Stimulated activated CD4-positive, alpha-beta T cell treated with anti-CD3 and anti-CD28 coated beads, TNF-alpha, amount 100 ng/mL, for 24 hours (primary cell): ENCODE measurements at places on chromosomes 4 and X.

GRCh38 chr4:131248314-131248713 lies 1900.8 kb upstream of the PCDH10 start:
- DNase-seq: no peak

- DNase-seq: no peak
Measured at GRCh38 chr4:16894406-16894805, 4.0 kb downstream of the LDB2 start.

DNA sequence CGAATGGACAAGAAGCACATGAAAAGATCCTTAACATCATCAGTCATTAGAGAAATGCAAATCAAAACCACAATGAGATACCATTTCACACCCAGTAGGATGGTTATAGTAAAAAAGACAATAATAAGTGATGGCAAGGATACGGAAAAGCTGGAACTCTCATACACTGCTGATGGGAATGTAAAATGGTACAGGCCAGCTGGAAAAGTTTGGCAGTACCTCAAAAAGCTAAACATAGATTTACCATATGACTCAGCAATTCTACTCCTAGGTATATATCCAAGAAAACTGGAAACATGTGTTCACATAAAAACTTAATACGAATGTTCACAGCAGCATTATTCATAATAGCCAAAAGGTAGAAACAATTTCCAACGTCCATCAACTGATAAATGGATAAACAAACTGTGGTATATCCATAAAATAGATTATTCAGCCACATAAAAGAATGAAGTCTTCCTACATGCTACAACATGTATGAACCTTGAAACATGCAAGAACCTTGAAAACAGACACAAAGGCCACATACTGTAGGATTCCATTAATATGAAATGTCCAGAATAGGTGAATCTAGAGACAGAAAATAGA lies 11.9 kb downstream of the RPS6KA3 start:
- no peak for DNase-seq

DNA sequence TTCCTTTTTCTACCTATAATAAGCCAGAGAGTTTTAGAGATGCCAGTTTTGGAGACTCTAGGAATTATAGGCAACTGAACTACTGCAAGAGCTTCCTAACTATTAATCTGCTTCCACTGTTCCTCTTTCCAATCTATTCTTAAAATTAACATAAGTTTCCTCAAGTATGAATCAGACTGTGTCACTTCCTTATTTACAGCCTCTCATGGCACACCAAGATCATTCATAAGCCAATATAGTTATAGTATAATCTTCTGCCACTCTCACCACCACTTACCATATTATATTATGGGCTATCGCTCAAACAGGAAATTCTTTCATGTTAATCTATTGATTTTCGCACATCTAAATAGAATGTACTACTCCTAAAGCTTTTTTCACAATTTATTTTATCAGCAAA lies 383.5 kb downstream of the STPG2 start:
- no peak for DNase-seq

- no peak for DNase-seq
Measured at GRCh38 chr4:186932631-186933187, 209.1 kb upstream of the FAT1 start.

DNA sequence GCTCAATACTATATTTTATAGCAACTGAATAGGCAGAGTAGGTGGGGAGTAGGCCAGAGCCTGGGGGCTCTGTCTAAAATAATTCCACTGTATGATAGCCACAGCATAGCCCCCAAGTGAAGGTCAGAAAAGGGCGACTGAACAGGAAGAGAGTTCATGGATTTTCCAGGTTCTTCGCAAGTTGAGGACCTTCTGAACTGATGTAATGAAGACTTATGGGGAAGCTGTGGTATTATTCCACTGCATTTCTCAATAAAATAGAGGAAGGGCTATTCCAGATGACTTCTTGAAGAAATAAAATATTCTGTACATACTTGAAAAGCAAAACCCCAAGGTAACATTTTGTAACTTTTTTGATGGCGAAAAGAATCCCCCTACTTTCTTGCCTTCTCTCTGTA lies 231.4 kb upstream of the GPC4 start:
- no peak for DNase-seq

DNA sequence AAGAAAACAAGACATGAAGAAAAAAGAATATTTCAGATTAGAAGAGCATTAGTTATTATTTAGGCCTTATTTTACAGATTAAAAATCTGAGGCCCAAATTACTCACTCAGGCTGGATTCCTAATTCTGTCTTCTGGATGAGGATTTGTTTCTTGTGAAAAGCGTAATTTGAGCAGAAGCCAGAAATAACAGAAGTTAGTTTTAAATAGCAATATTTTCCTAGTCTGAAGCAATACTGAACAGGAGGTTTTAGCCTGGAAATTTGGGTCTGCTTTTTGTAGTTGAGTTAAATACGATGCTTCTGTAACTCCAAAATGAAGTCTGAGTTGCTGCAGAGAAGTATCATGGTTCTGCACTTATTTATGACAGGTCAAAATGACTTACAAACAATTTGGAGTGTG lies 124.9 kb downstream of the RTL3 start:
- no peak for DNase-seq

GRCh38 chr4:93829820-93830687 lies 1.5 kb downstream of the ATOH1 start:
- DNase-seq: no peak

DNA sequence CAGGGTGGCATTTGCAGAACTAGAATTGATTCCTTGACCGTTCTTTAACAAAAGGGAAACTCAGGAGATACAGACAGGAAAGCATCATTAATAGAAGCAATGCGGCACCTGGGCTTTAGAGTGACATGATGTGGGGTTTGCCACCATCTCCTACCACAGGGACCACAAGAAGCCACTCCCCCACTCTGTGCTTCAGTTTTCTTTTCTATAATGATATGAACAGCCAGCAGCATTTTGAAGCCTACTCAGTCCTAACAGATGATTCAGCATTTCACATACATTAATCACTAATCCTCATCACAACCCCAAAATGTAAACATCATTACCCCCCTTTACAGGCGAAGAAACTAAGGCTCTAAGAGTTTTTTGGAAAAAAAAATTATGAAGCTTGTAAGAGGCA lies 22.9 kb downstream of the CCDC149 start:
- DNase-seq: no peak

- DNase-seq: no peak
Measured at GRCh38 chr4:130738233-130738632, 1642.3 kb downstream of the C4orf33 start.

GRCh38 chr4:41058426-41058825 lies 155.9 kb downstream of the APBB2 start:
- no peak for DNase-seq

- no peak for DNase-seq
Measured at GRCh38 chr4:60042941-60043340, 1157.2 kb upstream of the ADGRL3 start.

GRCh38 chr4:176393306-176394013 lies 73.7 kb downstream of the SPCS3 start:
- no peak for DNase-seq

- DNase-seq: no peak
Measured at GRCh38 chr4:123617791-123618190, 221.2 kb downstream of the SPRY1 start.

GRCh38 chr4:132101526-132101925 lies 1047.6 kb upstream of the PCDH10 start:
- DNase-seq: no peak

DNA sequence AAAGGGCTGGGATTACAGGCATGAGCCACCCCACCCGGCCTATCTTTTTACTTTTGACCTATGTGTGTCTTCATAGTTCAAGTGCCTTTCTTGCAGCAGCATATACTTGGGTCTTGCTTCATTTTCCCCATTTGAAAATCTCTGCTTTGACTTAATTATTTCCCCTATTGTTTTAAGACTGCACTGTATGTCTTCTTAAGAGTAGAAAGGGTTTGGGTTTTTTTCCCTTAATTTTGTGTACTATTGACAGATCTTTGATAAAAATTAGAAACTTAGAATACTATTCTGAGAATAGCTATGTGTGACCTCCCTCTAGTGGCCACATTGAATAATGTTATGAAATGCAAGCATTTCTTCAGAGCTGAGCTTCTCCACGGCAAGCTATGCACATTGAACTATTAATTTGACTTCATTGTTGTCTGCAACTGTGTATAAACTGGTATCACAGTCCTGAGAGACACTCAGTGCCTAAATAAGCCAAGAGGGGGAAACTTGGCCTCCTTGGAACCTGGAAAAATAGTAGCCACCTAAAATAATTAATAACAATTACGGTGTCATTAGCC lies 8.7 kb upstream of the SLC25A4 start:
- no peak for DNase-seq

GRCh38 chrX:136666088-136666487 lies 18.1 kb downstream of the CD40LG start:
- DNase-seq: no peak

GRCh38 chr4:13515268-13515667 lies 29.0 kb downstream of the NKX3-2 start:
- no peak for DNase-seq

DNA sequence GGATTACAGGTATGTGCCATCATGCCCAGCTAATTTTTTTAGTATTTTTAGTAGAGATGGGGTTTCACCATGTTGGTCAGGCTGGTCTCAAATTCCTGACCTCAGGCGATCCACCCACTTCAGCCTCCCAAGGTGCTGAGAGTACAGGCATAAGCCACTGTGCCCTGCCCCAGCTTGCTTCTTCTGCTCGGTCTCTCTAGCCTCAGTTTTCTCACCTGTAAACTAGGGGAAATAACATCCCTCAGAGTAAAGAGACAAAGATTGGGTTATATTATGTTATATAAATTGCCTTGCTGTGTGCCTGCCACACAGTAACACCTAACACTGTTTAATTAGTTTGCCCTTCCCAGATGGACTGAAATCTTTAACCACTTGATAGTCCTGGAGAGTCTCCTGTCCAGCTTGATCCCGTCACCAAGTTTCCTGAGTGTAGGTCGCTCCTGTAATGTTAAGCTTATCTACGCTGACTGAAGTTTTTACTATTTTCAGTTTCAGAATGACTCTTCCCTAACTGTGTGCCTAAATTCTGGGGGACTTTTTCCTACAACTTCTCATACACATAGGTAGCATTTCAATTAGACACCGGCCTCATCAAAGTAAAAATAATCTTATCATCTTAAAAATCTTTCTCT lies 412.7 kb upstream of the TENM3 start:
- DNase-seq: no peak
